ENCODE measurements at places on chromosomes 1 and 21. TPM values are rescaled to one million over a fixed set of nuclear protein-coding genes. Genes with fewer than 3 reads are reported as not detected.

- DNase-seq: peak; percentile 67
Measured at GRCh38 chr1:31760471-31761470, 3.4 kb downstream of the ADGRB2 start.

GRCh38 chr1:22216966-22217365, 74.1 kb upstream of the WNT4 start:
- DNase-seq: no peak

DNA sequence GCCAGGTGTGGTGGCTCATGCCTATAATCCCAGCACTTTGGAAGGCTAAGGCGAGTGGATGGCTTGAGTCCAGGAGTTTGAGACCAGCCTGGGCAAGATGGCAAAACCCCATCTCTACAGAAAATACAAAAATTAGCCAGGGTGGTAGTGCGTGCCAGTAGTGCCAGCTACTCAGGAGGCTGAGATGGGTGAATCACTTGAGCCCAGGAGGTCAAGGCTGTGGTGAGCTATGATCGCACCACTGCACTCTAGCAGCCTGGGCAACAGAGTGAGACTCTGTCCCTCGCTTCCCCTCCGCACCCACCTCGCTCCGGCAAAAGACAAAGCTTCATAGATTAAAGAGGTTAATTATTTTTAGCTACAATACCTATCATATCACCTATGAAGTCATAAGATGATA, 100.0 kb downstream of the HHAT start:
- no peak for DNase-seq

DNA sequence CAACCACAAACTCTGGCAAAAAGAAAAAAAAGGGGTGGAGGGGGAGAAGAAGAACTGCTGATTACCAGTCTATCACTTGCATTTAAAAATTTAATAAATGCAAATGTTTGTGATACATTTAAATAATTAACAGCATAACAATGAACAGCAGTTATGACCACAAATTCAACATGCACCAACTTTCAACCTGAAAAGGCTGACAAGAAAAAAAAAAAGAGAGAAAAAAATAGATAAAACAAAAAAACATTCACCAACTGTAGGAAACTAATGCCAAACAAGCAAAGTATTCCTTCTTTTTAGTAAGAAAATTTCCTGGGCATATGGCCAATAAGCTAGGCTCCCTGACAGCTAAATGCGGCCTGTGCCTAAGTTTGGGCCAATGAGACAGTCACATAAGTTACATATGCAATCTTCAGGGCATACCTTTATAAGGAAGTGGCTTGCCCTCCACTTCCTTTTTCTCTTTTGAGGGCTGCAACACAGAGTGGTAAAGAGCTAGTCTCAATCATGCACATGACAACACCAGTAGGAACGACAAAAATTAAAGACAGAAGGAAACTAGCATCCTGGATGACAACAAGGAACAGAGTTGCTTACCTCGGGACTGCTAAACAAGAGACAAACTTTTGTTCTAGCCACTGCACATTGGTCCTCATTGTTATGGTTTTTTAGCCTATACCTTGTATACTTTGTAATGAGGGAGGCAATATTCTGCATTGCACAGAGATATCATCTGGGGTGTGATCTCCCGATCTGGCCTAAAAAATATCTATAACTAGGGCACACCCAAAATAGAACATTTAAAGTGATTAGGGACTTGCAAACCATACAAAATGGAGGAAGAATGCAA, 24.2 kb upstream of the PHTF1 start:
- DNase-seq: peak; percentile 44

DNA sequence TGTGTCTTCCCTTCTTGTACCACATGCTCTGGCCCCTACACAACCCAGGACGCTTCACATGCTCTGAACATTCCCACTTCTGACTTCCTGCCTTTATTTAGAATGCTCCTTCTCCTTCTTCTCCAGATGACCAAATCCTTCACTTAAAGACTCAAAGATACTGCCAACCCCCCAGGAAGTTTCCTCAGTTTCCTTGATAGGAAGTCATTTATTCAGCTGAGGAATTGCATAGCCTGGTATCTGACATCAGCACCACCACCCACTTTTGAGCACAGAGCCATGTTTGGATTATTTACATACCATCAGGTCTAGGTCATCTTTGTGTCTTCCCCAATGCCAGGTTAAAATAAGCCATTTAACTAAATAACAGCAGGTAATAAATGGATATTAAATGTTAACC, 42.4 kb downstream of the GFI1 start:
- no peak for DNase-seq

- DNase-seq: no peak
Measured at GRCh38 chr21:38631206-38631605, 132.9 kb upstream of the ERG start.

GBP1 gene
- total RNA-seq: 31.0 TPM

- DNase-seq: no peak
Measured at GRCh38 chr1:200373811-200374231, 36.0 kb downstream of the ZNF281 start.

DNA sequence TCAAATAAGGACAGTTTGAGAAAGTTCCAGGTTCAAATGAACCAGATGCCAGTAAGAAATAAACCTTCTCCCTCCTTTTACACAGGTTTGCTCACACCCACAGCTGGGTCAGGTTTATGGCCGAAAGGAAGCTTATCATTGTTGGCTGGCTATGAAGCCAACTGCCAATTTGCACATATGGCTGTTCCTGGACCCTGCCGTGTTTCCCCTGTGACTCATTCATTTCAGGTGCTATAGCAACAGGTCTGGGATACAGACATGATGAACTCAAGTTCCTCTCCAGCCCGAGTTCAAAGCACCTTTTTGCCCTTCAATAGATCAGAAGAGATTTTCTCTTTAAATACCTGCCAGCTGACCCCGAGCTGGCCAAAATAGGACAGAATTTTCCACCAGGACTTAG, 134.4 kb upstream of the SMYD2 start:
- peak; percentile 49 for DNase-seq

GRCh38 chr1:224433041-224433691, 1.4 kb downstream of the WDR26 start:
- DNase-seq: peak; percentile 20

DNA sequence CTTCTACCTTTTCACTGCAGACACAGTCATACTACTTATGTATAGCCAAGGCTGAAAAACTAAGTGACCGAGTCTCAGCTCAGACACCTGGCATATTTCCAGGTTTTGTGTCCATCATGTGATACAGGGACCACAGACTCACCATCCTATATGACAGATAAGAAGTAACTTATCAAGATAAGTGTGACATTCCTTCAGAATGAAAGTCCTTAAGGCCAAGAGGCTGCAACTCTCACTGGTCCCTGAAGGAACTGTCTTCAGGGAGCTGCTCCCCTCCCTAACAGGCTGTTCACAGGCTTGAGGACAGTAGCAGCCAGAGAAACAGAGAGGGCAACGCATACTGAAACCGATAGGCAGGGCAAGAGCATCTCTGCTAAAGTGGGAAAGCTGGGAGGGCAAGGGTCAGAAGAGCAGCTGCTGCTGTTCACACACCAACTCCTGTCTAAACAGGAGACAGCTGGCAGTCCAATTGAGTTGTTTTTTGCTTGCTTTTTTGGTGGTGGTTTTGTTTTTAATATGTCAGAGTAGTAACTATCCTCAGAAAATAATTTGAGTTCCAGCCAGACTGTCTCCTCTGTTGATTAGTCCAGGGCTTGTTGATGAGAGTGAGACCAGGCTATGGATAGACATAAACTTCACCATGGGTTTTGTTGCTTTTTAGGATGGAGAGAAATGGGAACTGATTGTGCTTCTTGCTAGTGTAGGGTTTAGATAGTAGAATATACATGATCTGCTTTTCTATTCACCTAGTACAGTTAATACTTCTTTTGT, 67.7 kb downstream of the MACF1 start:
- peak; percentile 14 for DNase-seq

CELA2A gene
- total RNA-seq: not detected

- no peak for DNase-seq
Measured at GRCh38 chr1:41360074-41360785, 1.0 kb upstream of the FOXO6 start.

- DNase-seq: no peak
Measured at GRCh38 chr1:106768501-106768900, 288.0 kb upstream of the PRMT6 start.

DNA sequence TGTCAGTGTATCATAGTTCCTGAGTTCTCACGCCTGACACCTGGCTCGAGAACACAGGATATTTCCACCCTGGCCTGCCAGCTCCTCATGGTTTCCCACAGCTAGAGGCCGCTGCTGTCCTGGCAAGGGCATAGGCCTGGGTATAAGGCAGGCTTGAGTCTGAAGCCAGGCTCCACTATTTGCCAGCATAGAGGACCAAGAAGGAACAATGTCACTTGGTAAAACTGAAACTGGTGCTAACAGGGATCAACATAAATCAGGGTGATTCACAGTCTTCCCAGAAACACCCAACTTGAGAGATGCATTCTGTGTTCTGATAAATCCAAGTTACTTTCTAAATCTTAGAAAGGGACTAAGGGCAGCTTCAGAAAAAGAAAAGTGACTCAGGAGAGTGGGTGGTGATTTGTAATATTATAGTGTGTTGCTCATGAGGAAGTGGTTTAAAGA, 6.9 kb upstream of the S100A2 start:
- DNase-seq: peak; percentile 90

Data from transverse colon (tissue), 4 donors.